T-helper 2 cell (primary cell): ENCODE measurements at places on chromosomes 6 and 20.

GRCh38 chr20:39082622-39083398 is 120.7 kb downstream of the DHX35 start:
- DNase-seq, result no peak

GRCh38 chr6:156727715-156728385 is 49.3 kb upstream of the ARID1B start:
- no peak for DNase-seq

GRCh38 chr20:37729909-37730308 is 36.1 kb downstream of the CTNNBL1 start:
- no peak for DNase-seq

DNA sequence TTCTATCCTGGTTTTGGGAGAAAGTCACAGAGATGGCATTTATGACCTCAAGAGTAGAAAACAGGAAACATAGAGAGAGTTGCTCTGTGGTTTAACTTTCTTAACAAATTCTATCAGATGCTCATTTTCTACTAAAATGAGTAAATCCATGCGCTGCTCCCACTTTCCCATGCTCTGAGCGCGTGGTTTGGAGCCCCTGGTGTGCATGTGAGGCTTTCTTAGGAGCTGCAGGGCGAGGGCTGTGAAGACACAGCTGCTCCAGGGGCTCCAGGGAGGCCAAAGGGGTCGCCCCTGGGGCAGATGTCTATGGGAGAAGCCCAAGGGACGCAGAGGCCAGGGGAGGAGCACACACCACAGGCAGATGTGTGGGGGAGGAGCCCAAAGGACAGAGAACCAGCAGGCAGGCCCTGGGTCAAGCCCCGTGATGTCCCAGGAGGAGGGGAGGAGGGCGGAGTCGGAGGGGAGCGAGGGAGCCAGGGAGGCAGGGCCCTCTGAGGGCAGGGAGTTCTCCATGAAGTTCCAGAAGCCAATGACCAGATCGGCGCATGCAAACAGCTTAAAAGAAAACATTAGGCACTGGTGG is 122.9 kb downstream of the IRF4 start:
- DNase-seq, result no peak

DNA sequence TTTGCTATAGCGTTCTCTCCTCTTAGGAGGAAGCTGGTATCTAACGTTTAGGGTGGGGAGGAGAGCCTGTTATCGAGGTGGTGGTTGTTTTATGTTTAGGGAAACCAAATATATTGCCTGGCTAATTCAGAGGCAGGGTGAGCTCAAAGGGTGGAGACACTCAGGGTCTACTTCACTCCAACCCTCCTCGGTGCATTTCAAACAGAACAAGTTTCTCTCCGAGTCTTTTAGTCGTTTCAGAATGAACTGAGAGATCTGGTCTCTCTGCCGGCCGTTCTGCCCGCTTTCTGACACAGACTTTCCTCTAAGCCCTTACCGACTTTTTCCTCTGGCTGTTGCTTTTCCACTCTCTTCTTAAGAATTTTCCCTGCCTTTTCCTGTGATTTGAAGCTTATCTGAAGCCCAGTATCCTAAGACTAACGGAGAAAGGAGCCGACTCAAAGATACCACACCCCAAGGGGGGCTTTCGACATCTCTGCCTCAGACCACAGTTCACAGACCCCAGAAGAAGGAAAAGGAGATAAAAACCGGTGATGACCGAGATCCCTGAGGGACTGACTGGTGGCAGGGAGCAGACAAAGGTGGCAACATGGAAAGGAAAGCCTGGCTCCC is 865 bp downstream of the STK38 start:
- DNase-seq, result peak; percentile 2

GRCh38 chr20:37356387-37356786 is 10.4 kb downstream of the SRC start:
- no peak for DNase-seq

- DNase-seq, result no peak
These were observed 997.4 kb downstream of the HACE1 start for GRCh38 chr6:103862297-103862696.

DNA sequence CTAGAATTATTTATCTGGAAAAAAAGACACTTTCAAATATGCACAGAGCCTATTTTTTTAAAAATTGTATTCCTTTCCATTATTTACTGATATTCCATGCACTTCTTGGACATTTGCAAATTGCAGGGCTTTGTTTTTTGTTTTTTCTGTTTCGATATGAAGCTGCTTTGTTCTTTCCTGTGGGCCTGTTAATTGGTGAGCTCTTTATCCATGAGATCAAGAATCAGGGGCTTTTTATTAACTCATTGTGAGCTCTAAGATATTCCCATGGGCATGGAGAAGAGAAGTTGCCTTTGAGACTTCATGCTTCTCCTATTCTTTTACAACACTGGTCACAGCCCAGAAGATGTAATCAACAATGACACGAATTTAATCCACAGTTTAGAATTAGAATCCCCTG is 145.1 kb downstream of the SAMD5 start:
- DNase-seq, result no peak

GRCh38 chr6:51678905-51679620 is 408.4 kb downstream of the PKHD1 start:
- DNase-seq, result no peak

DNA sequence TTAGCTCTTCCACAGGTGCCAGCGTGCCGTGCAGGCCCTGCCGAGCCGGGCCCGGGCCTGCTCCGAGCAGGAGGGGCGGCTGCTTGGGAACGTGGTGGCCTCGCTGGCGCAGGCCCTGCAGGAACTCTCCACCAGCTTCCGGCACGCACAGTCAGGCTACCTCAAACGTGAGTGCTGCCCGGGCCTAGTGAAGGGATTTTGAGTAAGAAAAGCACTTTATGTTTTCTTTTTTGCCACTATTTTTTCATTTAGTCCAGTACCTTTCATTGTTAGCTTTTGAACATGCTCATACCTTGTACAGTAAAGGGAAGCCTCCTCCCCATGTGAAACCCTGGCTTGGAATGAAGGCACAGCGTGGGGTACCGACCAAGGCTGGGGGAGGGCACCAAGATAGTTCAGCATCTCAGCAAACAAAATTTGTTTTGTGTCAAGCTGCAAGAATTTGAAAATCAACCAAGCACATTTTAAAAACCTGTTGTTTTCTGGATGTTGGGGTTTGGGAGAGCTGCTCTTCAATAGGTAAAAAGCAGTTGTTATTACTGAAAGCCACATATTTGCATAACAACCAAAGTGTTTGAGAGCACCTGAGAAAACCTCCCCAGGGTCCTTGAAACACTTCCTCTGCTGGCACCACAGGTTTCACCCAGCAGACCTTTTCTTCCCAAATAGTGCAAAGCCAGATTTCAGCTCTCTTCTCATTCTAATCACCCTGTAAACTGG is 18.4 kb downstream of the STX16 start:
- DNase-seq, result no peak
